Activated B cell treated with CpG ODN at 0.5 μM for 24 hours (primary cell): ENCODE measurements at places on chromosomes 16 and 17. TPM values are rescaled to one million over a fixed set of nuclear protein-coding genes. Genes with fewer than 3 reads are reported as not detected.

- DNase-seq = no peak
- H3K36me3 ChIP-seq = no peaks in the 10 kb centered on the region
- H3K27me3 ChIP-seq = no peaks in the 10 kb centered on the region
- H3K27ac ChIP-seq = peak overlapping the region; percentile 50
Measured at GRCh38 chr17:77366558-77367245, 225.9 kb downstream of the SEC14L1 start.

ACSM2B gene
- not detected in 2 replicates for total RNA-seq

GRCh38 chr16:75550211-75550662 is 5.8 kb downstream of the TMEM231 start:
- H3K36me3 ChIP-seq = peaks cover under 1% of the 10 kb centered on the region
- no peaks in the 10 kb centered on the region for H3K27me3 ChIP-seq
- H3K4me3 ChIP-seq = no peak overlapping the region
- no peak for DNase-seq
- H3K27ac ChIP-seq = no peak overlapping the region

GRCh38 chr16:9077091-9077809 is 14.2 kb upstream of the HAPSTR1 start:
- H3K4me1 ChIP-seq = peaks cover 34% of the 10 kb centered on the region
- peaks cover 6% of the 10 kb centered on the region for H3K36me3 ChIP-seq
- peak overlapping the region; percentile 21 for H3K4me3 ChIP-seq
- DNase-seq = no peak

GRCh38 chr16:31488468-31489297 is 5.8 kb downstream of the SLC5A2 start:
- peaks cover 31% of the 10 kb centered on the region for H3K36me3 ChIP-seq
- H3K4me3 ChIP-seq = peak overlapping the region; percentile 38
- peaks cover 9% of the 10 kb centered on the region for H3K4me1 ChIP-seq
- peaks cover 7% of the 10 kb centered on the region for H3K27me3 ChIP-seq

DNA sequence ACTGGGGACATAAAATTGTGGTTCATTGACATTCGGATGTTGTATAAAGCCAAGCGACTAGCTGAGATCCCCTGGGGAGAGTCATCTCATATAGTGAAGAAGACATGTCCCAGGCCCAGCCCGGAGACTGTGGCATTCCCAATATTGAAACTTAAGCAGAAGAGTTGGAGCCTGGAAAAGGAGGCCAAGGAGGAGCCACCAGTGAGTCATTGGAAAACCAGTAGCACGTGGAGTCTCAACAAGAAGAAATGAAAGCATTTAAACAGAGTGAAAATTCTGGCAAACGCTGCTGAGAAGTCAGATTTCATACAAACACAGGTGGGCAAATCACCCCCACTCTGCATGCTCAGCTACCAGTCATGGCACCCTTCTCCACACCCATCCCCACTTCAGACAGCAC is 9.4 kb upstream of the ELAC2 start:
- no peaks in the 10 kb centered on the region for H3K36me3 ChIP-seq
- H3K4me3 ChIP-seq = no peak overlapping the region

CACNG3 gene
- total RNA-seq = not detected in 2 replicates

DNA sequence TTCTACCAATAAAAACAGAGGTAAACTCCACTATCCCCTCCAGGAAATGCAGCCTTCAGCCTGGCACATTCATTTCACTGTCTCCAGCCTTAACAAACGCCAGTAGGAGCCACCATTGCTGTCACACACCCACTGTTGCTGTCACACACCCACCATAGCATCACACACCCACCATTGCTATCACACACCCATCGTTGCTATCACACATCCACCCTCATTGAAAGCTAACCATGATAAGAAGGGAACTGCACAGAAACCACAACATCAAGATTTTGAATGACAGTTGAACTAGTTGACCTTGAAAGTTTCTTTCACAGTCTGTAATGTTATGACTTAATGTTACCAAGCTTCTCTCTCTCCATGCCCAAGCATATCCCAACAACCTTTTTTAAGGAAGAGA is 38.1 kb downstream of the SHCBP1 start:
- H3K4me3 ChIP-seq = no peak overlapping the region
- no peak for DNase-seq
- H3K27me3 ChIP-seq = no peaks in the 10 kb centered on the region
- H3K27ac ChIP-seq = no peak overlapping the region
- peaks cover 16% of the 10 kb centered on the region for H3K36me3 ChIP-seq

PROCA1 gene
- 9.1 and 11.0 TPM in 2 replicates for total RNA-seq

RRAD gene
- total RNA-seq = 0.15 TPM in 1 of 2 replicates, not detected in the other

DYNLRB2 gene
- total RNA-seq = 0.71 TPM in 1 of 2 replicates, not detected in the other

- H3K4me1 ChIP-seq = no peaks in the 10 kb centered on the region
- no peak overlapping the region for H3K27ac ChIP-seq
- H3K27me3 ChIP-seq = peaks cover 28% of the 10 kb centered on the region
- DNase-seq = no peak
- H3K36me3 ChIP-seq = no peaks in the 10 kb centered on the region
- H3K4me3 ChIP-seq = no peak overlapping the region
Measured at GRCh38 chr16:66459878-66460277, 32.8 kb downstream of the BEAN1 start.

KPNA2 gene
- total RNA-seq = 49.5 and 49.9 TPM in 2 replicates

- H3K27me3 ChIP-seq = peaks cover 8% of the 10 kb centered on the region
- H3K36me3 ChIP-seq = no peaks in the 10 kb centered on the region
Measured at GRCh38 chr16:56684926-56685590, 2.8 kb downstream of the MT1X start.

DNA sequence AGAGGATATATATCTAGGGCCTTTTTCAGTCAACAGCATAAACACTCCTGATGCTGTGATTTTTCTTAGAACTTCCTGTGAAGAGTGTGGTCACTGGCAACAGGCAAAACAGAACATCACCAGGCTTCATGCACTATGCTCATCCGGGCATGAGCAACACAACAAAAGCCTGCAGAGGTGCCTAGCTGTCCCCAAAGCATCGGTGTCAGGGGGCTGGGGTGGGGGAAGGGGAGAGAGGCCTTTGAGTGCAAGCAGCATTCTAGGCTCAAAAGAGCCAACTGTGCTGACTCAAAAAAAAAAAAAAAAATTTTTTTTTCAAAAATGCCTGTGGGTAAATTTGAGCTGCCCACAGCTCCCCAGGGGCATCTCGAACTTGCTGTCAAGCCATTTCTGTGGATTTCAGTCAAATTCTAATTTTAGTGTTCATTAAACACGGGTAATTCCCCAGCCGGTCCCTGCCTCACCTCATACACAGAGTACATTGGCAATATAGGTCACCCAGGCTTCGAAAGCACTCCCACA is 194.6 kb upstream of the DYNLRB2 start:
- no peak for DNase-seq
- peaks cover 8% of the 10 kb centered on the region for H3K4me1 ChIP-seq
- no peak overlapping the region for H3K4me3 ChIP-seq

- no peak overlapping the region for H3K27ac ChIP-seq
- no peaks in the 10 kb centered on the region for H3K36me3 ChIP-seq
- no peak for DNase-seq
- H3K4me1 ChIP-seq = no peaks in the 10 kb centered on the region
- no peak overlapping the region for H3K4me3 ChIP-seq
- peaks cover 3% of the 10 kb centered on the region for H3K27me3 ChIP-seq
Measured at GRCh38 chr16:66097751-66098150, 268.7 kb upstream of the CDH5 start.

NFATC3 gene
- total RNA-seq = 64.8 and 72.0 TPM in 2 replicates

GRCh38 chr17:30554839-30555751 is 77.9 kb downstream of the GOSR1 start:
- peak; percentile 13 for DNase-seq
- H3K4me1 ChIP-seq = peaks cover 30% of the 10 kb centered on the region
- no peaks in the 10 kb centered on the region for H3K36me3 ChIP-seq
- no peak overlapping the region for H3K4me3 ChIP-seq
- H3K27ac ChIP-seq = no peak overlapping the region

PAGR1 gene
- total RNA-seq = 18.6 and 20.3 TPM in 2 replicates

DNA sequence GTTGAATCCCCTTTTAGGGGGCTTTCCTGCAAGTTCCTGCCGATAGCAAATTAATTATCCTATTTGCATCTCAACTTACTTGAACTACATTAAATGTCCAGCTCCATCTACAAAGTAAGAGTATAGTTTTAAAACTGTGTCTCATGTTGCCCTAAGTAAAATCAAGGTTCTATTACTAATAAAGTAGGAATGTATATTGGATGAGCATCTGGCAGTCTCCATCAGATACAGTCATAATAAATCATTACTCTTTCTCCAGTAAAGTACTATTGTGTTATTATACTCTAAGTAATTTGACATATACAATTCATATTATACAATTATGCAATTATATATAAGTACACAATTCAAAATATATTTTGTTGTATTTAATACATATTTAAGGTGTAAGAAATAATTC is 249.3 kb downstream of the CEP112 start:
- no peak overlapping the region for H3K4me3 ChIP-seq
- DNase-seq = no peak

LITAFD gene
- total RNA-seq = not detected in 2 replicates

- peaks cover 4% of the 10 kb centered on the region for H3K36me3 ChIP-seq
- H3K27me3 ChIP-seq = peaks cover 41% of the 10 kb centered on the region
- no peak overlapping the region for H3K27ac ChIP-seq
- H3K4me1 ChIP-seq = peaks cover 16% of the 10 kb centered on the region
- H3K4me3 ChIP-seq = peak overlapping the region; percentile 47
Measured at GRCh38 chr17:74199306-74200092, 4.0 kb upstream of the RPL38 start.

- H3K4me3 ChIP-seq = no peak overlapping the region
- H3K36me3 ChIP-seq = no peaks in the 10 kb centered on the region
- H3K27me3 ChIP-seq = no peaks in the 10 kb centered on the region
Measured at GRCh38 chr17:67801626-67802175, 23.6 kb upstream of the BPTF start.

GRCh38 chr17:78739331-78739931 is 42.6 kb downstream of the CYTH1 start:
- peaks cover 34% of the 10 kb centered on the region for H3K36me3 ChIP-seq
- H3K27me3 ChIP-seq = no peaks in the 10 kb centered on the region
- peak overlapping the region; percentile 90 for H3K27ac ChIP-seq
- H3K4me3 ChIP-seq = peak overlapping the region; percentile 60

DNA sequence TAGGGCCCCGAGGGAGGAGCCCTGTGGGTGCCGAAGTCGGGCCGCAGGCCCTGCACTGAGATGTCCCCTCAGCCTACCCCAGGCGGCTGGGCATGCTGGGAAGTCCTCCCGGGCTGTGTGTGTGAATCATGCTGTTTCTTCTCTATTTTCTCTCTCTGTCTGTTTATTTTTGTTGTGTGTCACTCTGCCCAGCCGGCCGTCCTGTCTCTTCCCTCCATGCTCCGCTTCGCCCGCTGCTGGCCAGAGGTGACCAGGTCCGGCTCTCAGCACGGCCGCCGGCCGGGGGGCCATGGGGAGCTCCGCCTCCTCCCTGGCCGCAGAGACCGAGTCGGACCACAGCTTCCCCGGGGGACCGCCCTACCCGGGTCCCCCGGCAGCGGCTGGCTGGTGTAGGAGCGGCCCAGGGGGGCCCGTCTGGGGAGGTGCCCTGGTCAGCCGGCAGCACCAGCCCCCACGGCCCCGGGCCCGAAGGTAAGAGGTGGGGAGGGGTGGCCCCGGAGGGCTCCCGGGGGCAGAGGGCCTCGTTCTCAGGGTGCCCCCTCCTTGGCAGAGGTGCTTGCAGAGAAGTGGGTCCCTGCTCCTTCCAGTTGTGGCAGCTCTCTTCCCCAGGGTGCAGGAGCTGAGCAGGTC is 12.5 kb downstream of the CAPN15 start:
- no peak for DNase-seq
- no peak overlapping the region for H3K27ac ChIP-seq
- H3K4me1 ChIP-seq = no peaks in the 10 kb centered on the region
- peaks cover 17% of the 10 kb centered on the region for H3K36me3 ChIP-seq

VASN gene
- total RNA-seq = 0.11 and 0.15 TPM in 2 replicates

- H3K27ac ChIP-seq = no peak overlapping the region
- H3K36me3 ChIP-seq = peaks cover 85% of the 10 kb centered on the region
- no peaks in the 10 kb centered on the region for H3K27me3 ChIP-seq
- DNase-seq = no peak
Measured at GRCh38 chr17:80292521-80292971, 31.9 kb downstream of the RNF213 start.

DNA sequence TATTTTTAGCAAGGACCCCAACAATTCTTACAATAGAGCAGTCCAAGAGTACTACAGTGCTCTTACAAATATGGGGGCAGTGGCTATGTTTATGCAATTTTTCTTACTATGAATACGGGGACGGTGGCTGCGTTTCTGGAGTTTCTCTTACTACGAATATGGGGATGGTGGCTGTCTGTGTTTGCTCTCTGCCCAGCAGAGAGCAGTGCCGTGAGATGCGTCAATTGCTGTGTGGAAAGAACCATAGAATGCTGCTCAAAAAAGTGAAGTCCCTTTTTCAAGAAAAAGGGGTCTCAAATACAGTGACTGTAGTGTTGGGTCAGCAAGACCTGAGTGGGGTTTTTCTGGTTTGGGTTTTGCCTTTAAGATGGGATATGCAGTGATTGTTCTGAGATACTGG is 53.9 kb downstream of the KNOP1 start:
- no peak for DNase-seq
- H3K27ac ChIP-seq = no peak overlapping the region
- H3K27me3 ChIP-seq = no peaks in the 10 kb centered on the region
- no peak overlapping the region for H3K4me3 ChIP-seq

PPM1E gene
- total RNA-seq = 0.02 and 0.07 TPM in 2 replicates

CCDC144A gene
- 2.3 and 3.0 TPM in 2 replicates for total RNA-seq

DNA sequence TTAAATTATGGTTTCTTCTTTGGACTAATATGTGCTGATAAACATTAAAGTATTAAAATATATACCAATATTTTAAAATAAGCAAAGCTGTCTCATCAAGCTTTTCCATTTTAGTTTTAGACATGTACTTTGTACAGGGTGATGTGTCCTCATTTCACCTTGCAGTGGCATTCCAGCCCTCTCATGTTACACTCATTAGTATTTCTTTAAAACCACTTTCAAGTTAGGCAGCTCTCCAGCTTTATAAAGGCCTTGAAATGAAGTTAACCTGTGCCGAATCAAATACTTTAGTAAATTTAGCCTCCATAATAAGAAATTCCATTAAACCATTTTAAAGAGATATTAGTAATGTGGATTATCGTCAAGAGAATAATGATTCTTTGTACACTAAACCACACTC is 107.6 kb upstream of the HLF start:
- no peak for DNase-seq
- no peaks in the 10 kb centered on the region for H3K27me3 ChIP-seq
- H3K4me3 ChIP-seq = no peak overlapping the region
- peaks cover 7% of the 10 kb centered on the region for H3K36me3 ChIP-seq
- no peaks in the 10 kb centered on the region for H3K4me1 ChIP-seq
- H3K27ac ChIP-seq = no peak overlapping the region

GRCh38 chr16:20040011-20040410 is 33.7 kb downstream of the GPR139 start:
- H3K27ac ChIP-seq = no peak overlapping the region
- no peaks in the 10 kb centered on the region for H3K27me3 ChIP-seq
- no peak for DNase-seq

- H3K27me3 ChIP-seq = peaks cover 4% of the 10 kb centered on the region
- H3K4me1 ChIP-seq = no peaks in the 10 kb centered on the region
- DNase-seq = no peak
- H3K36me3 ChIP-seq = no peaks in the 10 kb centered on the region
- no peak overlapping the region for H3K4me3 ChIP-seq
Measured at GRCh38 chr17:9636501-9636900, 8.8 kb upstream of the USP43 start.

DNA sequence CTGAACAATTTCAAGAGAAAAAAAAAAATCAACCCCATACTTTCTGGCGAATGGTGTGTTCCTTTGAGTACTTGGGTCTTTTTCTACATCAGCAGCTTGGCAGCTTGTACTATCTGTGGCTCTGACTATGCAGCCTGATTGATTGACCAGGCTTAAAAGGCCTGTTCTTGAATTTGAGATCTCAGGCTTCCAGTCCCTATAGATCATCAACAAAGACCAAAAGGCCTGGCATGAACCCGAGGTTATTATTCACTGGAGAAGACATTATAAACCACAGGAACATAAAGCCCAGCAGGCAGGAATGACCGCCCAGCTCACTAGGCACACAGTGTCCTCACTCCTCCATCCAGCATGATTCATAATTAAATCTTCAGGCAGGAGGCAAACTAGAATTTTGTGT is 32.1 kb upstream of the CDH3 start:
- no peak overlapping the region for H3K27ac ChIP-seq
- no peaks in the 10 kb centered on the region for H3K4me1 ChIP-seq
- H3K36me3 ChIP-seq = no peaks in the 10 kb centered on the region
- no peak for DNase-seq
